Dermis microvascular lymphatic vessel endothelial cell (primary cell): ENCODE measurements at places on chromosomes 7 and 10. TPM values are rescaled to one million over a fixed set of nuclear protein-coding genes. Genes with fewer than 3 reads are reported as not detected.
A peak's percentile ranks its signal among the peaks of the same experiment; 100 is the strongest.

GRCh38 chr10:24721229-24722106, 2.2 kb downstream of the ARHGAP21 start:
- peak; percentile 41 for DNase-seq

DNA sequence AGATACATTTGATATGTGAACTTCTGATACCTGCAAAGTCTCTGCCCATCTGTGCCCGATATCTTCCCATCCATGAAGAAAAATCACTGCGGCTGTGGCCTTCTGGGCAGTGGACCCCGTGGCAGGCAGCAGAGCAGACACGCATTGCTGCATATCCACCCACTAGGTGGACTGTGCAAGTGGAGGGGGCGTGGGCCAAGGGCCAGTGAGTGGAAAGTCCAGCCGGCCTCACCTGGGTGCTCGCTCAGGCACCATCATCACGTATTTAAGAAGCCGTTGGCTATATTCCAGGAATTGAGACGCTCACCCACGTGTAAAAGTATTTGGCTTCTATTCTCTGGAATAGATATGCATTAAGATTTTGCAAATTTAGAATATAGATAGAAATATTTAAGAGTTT, 30.8 kb upstream of the SLC13A1 start:
- no peak for DNase-seq

- DNase-seq = no peak
Measured at GRCh38 chr10:31914370-31914769, 14.3 kb downstream of the ARHGAP12 start.

DNA sequence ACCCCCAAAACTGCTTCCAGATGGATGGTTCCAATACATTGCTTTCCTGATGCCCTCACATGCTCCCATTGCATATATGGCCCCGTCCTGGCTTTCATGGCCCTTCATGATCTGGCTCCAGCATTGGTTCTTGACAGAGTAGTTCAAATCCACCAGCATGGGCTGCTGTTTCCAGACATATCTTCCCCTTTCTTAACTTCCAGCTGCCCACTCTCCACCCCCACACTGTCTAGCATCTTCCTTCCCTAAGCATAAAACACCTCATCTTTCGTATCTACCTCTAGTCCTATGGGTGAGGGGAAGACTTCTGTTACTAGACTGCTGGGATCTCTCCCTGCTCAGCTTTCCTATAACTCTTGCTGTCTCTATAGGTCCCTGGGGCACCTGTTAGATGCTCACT, 13.2 kb upstream of the GOLGA7B start:
- no peak for DNase-seq

- no peak for DNase-seq
Measured at GRCh38 chr10:114911052-114911711, 26.8 kb upstream of the TRUB1 start.

- peak; percentile 86 for DNase-seq
Measured at GRCh38 chr10:95907456-95908253, at the start of gene CC2D2B. CC2D2B (plus strand) TSS chr10:95907975; CDS start chr10:95911324, 3,349 bp downstream.

- DNase-seq = no peak
Measured at GRCh38 chr10:133278577-133279265, 2.1 kb upstream of the ADAM8 start.

DNA sequence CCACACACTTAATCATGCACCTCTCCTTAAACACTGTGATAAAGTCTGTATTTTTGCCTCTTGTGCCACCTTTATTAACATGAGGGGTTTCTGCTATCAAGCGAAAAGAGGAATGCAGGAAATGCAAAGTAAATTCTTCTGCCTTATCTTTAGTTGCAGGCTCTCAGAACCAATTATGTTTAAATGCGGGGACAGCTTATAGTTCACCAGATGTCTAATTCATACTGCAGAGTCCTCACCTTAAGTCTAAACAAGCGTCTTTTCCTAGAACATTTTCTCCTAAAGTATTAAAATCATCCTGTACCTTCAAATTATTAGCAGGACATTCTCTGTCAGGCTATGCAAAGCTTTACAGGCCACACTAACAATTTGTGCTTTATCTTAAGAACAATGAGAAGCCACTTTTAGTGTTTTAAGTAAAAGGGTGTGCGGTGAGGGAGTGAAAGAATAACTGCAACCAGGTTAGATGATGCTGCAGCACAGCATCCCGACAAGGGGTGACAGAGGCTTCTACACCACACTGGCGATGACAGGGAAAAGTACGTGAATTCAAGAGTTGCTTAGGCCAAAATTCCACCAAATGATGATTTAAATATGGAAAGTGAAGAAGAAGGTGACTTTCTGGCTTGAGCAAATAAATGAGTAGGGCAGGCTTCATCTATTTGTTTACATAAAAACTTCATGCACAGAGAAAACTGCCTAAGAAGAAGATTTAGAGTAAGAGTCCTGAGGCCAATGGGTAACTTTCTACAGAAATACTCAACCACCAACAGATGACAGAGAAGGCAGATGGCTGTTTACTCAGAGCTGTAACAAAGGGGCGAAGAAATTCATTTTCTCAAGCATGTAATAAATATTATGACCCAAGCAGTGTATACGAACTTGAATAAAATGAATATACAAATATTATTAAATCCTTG, 36.0 kb downstream of the EZH2 start:
- peak; percentile 25 for DNase-seq

DNA sequence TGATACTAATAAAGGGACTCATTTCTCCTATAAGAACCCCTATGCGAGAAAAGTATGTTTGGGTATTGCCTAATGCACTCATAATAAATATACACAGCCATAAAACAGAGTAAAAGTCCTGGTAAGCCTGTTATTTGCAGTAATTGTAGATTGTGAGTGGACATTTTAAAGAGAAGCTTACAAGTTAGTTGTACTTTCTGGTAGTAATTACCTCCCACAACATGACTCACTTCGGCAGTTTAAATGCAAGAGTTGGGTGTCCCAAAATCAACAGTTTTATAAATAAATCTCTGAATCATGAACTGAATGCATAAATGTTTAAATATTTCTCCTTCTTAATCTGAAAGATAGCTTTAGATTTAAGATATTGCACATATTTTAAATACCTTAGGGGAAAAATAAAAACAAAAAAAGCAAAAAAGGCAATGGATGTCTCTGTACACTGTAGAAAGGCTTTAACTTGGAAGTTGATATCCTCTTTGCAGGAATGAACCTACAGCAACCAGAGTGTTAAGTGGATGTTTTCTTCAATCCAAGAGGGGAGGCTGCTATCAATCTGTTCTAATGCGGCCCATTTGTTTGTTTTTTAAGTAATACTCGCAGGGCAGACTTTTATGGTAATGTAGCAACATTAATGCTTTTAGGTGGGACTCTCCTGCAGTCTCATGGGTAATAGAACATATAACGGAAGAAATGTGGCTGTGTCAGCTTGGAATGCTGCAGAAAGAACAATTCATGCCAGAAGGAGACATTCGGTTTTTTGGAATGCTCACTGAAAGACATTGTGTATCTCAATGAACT, 57.3 kb upstream of the ZEB1 start:
- DNase-seq = peak; percentile 19

DNA sequence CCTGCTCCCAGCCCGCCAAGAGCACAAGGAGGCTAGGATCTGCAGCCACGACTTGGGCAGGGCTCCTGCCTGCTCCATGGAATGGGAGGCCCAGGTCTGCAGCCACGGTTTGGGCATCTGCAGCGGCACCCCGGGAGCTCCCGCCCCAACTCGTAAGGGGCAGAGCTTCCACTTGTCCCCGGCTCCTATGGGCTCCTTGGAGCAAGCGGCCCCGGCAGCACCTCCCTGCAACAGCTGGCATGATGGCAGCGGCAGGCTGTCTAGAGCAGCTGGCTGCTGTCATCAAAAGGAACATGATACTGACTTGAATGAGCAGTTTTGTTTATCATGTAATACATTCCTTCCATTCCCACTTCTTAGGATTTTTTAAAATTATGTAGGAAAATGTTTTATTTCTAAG, 684.0 kb upstream of the FOXK1 start:
- no peak for DNase-seq

DNA sequence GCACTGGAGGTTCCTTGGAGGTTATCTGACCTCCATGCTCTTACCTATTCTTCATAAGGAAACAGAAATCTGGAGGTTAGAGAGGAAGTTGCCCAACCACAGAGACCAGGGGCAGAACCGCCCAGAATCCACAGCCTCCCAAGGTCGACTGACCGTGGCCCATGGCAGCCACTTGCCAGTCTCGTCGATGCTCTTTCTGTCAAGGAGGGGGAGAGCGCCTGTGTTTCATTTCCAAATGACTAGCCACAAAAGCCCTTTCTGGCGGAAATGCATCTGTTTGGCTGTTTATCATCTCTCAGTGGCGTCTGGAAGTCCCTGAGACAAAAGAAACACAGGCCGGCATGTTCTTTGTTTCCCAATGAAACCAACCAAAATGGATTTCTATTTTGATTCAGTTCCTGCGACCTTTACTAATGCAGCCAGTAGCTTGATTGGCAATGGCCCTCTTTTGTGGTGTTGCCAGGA, 2.9 kb downstream of the RAMP3 start:
- DNase-seq = no peak

GRCh38 chr10:34341473-34341872, 473.6 kb downstream of the PARD3 start:
- no peak for DNase-seq

DNA sequence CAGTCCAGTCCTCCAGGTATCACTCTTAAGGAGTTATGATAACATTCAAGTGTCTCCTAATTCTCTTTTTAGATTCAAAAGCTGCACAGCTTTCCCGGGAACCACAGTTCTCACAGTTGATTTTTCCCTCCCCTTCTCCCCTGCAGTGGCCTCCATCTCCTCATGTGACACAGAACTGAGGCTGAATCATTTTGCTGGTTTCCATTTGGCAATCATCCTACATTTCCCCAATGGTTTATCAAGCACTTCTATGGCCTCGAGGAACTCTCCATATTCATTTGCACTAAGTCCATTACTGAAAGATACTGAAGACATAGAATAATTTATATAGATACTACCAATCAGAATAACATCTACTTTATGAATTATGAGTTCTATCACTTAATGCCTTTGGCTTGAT, 484.9 kb downstream of the GPAM start:
- no peak for DNase-seq

- peak; percentile 45 for DNase-seq
Measured at GRCh38 chr7:19713676-19714075, 4.8 kb upstream of the POLR1F start.

GRCh38 chr10:127308031-127308430, 111.6 kb upstream of the INSYN2A start:
- DNase-seq = no peak

DNA sequence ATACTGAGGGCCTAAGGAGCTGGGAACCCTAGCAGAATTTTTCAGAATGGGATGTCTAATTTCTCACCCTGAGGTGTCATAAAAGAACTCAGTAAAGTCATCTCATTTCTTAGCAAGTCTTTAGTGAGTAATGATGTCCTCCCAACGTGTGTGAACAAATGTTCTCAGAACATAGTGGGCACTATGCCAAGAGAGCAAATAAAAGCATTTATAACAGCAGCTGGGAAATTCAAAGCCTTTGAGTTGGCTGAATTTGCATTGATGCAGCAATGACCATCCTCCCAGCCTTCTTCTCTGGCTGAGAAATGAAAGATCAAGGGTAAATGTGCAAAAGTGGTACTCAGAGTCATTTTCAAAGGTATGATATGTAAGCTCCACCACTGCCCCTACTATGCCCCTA, 109.4 kb downstream of the FAM107B start:
- peak; percentile 24 for DNase-seq

GRCh38 chr7:150370612-150371071, 2.0 kb downstream of the REPIN1 start:
- DNase-seq = no peak

The RASSF4 gene
- total RNA-seq = 13.1 and 23.3 TPM in 2 replicates

The OPN1SW gene
- total RNA-seq = not detected in 2 replicates

The UNCX gene
- not detected in 2 replicates for total RNA-seq

The PNLIPRP1 gene
- not detected in 2 replicates for total RNA-seq

The MLXIPL gene
- total RNA-seq = not detected in 2 replicates
